CD4-positive, alpha-beta T cell treated with Interleukin-17A for 4 hours (primary cell): ENCODE measurements at places on chromosomes 6 and 20.

- DNase-seq = no peak
Observed at GRCh38 chr6:113967777-113968176, 3.2 kb downstream of the HDAC2 start.

GRCh38 chr6:155079985-155080452, 84.9 kb downstream of the TIAM2 start:
- no peak for DNase-seq

GRCh38 chr6:32176476-32177182, 745 bp upstream of the AGPAT1 start:
- no peak for DNase-seq

GRCh38 chr6:47733879-47734558, 35.6 kb downstream of the ADGRF4 start:
- DNase-seq = peak; percentile 4

DNA sequence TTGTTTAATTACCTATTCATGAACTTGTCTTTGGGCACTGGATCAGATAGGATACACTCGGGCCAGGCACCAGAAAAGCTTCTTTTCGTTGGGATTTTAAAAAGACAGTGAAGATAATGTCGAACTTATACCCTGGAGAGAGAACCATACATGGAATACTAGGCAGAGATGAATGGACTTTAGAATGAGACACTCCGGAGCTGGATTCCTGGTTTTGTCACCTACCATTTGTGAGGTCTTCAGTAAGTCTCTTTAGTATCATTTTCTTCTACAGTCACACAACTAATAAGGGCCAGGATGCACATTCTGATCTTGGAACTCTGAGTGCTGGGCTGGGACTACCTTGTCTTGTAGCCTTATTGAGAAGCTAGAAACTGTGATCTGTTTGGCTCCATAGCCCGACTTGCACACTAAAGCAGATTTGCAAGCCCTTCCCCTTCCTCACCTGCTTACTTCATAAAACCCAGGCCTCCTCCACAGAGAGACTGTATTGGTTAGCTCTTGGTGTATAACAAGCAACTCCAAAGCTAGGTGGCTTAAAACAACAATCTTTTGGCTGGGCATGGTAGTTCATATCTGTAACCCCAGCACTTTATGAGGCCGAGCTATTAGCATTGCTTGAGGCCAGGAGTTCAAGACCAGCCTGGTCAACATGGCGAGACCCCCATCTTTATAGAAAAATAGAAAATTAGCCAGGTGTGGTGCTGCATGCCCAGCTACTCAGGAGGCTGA, 7.4 kb upstream of the IFT52 start:
- DNase-seq = no peak

DNA sequence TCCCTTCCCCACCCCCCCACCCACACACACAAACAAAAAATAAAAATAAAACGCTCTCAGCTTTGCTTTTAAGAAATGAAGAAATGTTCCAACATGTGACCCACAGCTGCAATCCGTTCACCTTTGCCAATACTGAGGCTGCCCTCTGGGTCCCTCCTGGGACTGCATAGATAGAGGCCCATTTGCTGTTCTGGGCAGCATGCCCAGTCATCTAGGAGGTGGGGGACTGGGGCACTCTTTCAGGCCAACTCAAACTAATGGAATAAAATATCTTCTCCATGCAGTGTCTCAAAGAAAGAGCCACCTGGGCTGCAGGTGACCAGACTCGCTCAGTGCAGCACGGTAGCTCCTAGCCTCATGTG, 79.9 kb downstream of the SLC22A3 start:
- no peak for DNase-seq

- peak; percentile 3 for DNase-seq
Observed at GRCh38 chr6:146770275-146770964, 171.6 kb downstream of the ADGB start.

DNA sequence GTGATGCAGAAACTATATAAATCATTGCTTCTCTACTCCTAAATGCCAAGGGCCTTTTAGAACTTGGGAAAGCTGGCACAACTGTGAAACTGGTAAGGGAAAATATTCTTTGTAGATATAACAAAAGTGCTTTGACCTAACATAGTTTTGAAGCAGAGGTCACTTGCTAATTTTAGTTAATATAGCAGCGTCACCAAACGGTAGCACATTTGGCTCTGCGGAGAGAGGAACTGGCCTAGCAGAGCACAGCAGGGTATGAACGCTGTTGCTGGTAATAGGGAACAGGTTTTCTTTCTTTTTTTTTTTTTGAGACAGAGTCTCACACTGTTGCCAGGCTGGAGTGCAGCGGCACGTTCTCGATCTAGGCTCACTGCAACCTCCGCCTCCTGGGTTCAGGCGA, 67.4 kb downstream of the ECT2L start:
- no peak for DNase-seq

DNA sequence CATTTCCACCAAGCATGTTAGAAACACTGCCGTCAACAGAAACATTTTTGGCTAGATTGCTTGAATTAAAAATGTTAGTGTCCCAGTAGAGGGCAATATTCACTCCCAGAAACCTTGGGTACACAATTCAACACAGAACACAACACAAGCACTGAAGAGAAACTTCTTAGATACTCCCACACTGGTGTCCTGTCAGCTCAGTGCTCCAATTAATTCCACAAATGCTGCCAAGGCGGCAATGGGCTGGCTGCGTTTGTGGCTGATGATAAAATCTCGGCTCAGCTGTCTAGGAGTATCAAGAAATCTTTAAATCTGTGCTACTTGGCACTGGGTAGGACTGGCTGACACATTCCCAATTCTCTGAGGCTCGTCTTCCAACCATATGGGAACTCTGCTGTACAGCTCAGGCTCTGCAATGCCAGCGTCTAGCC, 39.3 kb downstream of the BEND3 start:
- DNase-seq = no peak

DNA sequence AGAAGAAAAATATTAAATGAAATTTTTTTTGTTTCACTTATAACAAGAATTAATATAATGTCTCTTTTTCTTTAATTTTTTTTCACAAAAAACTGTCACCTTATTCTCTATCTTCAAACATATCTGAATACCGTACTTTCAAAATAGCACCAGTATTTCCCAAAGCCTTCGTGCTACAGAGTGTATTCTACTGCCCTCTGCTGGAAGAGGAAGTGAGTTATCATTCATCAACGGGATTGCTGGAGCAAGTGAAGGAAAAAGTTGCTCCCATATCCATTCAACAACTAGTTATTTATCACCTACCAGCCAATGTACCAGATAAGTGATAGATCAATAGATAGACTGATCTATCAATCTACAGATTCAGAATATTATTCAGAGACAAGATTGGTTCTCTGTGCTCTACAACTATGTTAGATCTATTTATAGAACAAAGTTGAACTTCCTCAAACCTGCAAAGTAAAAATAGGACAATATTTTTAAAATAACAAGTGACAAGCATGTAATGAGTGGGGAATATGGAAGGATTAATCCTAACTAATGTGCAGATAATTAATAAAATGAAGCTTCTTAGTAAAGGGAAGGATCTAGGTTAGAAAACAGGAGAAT, 26.7 kb upstream of the TFAP2B start:
- DNase-seq = no peak

- no peak for DNase-seq
Observed at GRCh38 chr6:14333556-14334305, 216.2 kb downstream of the CD83 start.

- DNase-seq = no peak
Observed at GRCh38 chr6:12566618-12567123, 149.9 kb upstream of the PHACTR1 start.

DNA sequence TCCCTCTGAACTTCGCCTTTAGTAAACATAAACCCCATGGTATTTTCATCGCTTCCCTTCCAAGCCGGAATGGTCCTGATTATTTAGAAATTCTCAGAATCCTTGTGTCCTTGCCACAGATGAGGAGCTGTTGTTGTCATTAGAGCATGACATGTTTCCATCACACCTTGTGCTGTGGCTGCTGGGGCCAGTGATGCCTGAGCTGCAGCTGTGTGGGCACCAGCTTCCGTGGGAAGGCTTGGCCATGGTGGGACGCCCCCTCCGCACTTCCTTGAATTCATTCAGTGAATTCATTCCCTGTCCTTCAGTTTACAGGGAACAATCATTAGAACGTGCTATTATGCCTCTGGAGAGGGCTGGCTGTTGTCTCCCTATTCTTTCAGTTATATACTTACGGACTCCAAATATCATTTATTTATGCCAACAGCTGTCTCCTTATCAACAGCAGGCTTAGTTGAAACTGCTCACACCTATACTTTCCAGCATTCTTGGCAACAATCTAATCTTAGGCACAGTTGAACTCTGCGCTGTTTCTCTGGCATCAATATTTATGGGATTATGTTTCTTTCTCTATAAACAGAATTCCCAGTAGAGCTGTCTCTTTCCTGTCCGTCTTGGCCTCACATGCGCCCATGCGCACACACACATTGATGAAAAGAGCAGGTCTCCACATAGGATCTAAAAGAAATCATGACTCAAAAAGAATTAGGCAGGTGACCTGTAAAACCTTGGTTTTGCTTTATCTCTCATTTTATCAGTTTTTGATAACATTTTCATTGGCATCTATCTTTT, 9.0 kb downstream of the ADGRF1 start:
- DNase-seq = no peak

GRCh38 chr6:155419161-155419560, 36.5 kb downstream of the NOX3 start:
- no peak for DNase-seq

GRCh38 chr6:32397252-32397920, 9.6 kb downstream of the BTNL2 start:
- DNase-seq = no peak

GRCh38 chr20:199996-200395, 10.5 kb upstream of the DEFB128 start:
- no peak for DNase-seq

DNA sequence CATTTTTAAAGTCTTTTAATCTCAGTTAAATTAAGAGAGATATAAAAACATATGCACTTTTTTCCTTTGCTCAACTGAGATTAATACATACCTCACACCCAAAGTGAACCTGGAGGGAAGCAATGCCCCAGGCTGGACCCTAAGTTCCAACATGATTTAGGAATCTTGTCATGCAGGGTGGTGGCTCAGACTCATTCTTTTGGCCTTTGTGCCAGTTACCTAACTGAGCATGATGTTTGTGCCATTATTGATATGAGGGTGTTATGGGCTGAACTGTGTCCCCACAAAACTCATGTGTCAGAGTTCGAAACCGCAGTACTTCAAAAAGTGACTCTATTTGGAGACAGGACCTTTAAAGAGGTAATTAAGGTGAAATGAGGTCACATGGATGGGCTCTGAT, 188.0 kb downstream of the ARHGAP18 start:
- DNase-seq = no peak

DNA sequence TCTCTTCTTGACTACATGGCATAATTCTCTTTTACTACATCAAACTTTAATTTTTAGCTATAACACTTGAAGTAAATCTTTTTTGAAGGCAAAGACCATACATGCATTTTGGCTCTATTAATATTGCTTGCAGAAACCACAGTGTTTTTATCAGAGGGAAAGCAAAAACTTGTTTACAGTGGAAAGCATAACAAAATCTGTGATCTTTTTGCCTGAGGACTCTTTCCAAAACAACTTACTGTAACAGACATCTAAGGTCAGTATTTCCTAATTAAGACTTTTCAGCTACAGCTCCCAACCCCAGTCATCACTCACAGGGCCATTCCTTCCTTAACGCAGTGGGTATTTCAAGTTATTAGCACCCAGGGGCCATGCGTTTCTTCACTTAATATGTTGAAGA, 274.7 kb downstream of the CDKAL1 start:
- DNase-seq = no peak

DNA sequence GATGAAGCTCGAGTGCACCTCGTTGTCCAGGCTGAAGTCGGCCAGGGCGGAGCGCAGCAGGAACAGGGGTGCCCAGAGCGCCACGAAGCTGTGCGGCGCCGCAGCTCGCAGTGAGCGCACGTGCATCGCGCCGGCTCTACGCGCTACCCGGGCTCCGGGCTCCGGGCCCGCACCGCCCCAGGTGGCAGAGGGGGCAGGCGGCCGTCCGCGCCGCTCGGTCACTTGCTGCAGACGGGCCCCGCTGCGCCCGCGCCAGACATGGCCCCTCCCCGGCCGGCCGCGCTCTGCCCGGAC, 497 bp downstream of the BMP7 start:
- no peak for DNase-seq

GRCh38 chr20:63745961-63746731, 6.6 kb downstream of the SLC2A4RG start:
- no peak for DNase-seq

GRCh38 chr6:138235205-138235604, 16.9 kb upstream of the PBOV1 start:
- DNase-seq = no peak

DNA sequence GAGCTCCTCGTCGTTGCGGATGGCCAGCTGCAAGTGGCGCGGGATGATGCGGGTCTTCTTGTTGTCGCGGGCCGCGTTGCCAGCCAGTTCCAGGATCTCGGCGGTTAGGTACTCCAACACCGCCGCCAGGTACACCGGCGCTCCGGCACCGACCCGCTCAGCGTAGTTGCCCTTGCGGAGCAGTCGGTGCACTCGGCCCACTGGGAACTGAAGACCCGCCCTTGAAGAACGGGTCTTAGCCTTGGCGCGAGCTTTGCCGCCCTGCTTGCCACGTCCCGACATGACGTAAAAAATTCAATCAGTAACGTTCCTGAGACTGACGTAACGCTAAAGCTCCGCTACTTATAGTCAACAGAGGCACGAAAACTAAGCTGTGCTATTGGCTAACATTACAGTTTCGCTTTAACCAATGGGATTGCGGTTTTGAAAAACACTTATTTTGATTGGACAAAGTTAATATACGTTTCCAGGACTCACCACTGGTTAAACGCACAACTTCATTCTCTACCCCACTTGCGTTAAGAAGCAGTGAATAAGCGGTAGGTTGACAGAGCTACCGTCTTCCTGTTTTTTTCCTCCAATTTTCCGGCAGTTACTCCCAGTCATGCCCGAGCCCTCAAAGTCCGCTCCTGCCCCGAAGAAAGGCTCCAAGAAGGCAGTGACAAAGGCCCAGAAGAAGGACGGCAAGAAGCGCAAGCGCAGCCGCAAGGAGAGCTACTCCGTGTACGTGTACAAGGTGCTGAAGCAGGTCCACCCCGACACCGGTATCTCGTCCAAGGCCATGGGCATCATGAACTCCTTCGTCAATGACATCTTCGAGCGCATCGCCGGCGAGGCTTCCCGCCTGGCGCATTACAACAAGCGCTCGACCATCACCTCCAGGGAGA, 73.9 kb downstream of the OR2B2 start:
- peak; percentile 74 for DNase-seq

GRCh38 chr6:100538086-100538485, 73.4 kb upstream of the SIM1 start:
- DNase-seq = no peak

DNA sequence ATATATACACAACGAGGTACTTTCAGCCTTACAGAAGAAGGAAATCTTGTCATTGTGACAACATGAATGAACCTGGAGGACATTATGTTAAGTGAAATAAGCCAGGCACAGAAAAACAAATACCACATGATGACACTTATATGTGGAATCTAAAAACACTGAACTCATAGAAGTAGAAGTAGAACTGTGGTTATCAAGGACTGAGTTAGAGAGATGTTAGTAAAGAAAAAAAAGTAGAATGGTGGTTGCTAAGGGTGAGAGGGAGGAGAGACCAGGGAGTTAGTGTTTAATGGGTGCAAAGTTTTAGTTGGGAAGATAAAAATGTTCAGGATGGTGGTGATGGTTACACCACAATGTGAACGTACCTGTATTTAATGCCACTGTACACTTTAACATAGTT, 4.8 kb upstream of the STX11 start:
- no peak for DNase-seq
